Panc1 (cell line): ENCODE measurements at places on chromosomes 11 and 22.

DNA sequence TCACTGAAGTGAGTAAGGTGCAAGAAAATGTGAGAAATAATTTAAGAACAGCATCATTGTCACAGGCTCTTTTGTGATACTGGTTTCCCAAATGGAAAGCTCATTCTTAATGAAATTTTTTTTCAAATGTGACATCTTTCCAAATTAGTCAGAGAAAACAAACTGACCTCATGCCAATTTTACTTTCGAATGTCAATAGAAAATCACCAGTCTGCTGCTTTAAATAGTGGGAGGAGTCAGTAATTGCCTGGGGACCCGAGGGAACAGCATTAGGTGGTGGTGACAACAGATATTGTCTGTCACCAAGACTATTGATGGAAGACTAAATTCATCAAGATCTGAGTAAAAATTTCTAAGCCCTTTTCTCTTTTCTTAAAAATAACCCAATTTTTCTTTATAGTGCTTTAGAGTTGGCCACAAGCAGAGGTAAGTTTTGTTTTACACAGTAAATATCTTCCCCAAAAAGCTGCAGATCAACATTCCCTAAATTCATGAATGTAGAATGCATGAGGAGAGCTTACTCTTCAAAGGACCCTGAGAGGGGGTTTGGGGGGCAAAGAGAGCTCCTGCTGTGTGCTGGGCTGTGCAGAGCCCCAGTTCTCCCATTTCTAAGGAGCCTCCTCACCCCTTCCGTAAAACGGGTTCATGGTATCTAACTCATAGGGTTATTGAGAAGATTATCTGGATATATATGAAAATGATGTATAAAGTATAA, 95.1 kb downstream of the PIWIL4 start:
- DNase-seq, result no peak

GRCh38 chr11:126469311-126469710, 113.8 kb downstream of the ST3GAL4 start:
- no peak for DNase-seq

GRCh38 chr11:80783561-80783960, 1342.7 kb upstream of the TENM4 start:
- DNase-seq, result no peak

DNA sequence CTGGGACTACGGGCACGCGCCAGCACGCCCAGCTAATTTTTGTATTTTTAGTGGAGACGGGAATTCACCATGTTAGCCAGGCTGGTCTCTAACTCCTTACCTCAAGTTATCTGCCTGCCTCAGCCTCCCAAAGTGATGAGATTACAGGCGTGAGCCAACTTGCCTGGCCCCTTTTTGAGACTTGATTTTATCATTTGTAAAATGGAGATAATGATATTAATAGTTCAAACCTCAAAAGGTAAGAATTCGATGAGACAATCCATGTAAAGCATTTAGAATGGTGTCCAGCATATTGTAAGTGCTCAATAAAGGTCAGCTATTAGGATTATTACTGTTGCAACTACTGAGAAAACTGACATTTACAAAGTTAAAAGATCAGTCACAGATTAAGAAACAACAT, 2.7 kb upstream of the BACE1 start:
- DNase-seq, result no peak

GRCh38 chr22:35622191-35622913, 5.2 kb upstream of the MB start:
- no peak for DNase-seq
